NCI-H1105 (cell line): ENCODE measurements at places on chromosomes 16 and 17.
A peak's percentile ranks its signal among the peaks of the same experiment; 100 is the strongest.

- no peak for DNase-seq
These were observed 1.5 kb downstream of the RRAD start for GRCh38 chr16:66923866-66924265.

DNA sequence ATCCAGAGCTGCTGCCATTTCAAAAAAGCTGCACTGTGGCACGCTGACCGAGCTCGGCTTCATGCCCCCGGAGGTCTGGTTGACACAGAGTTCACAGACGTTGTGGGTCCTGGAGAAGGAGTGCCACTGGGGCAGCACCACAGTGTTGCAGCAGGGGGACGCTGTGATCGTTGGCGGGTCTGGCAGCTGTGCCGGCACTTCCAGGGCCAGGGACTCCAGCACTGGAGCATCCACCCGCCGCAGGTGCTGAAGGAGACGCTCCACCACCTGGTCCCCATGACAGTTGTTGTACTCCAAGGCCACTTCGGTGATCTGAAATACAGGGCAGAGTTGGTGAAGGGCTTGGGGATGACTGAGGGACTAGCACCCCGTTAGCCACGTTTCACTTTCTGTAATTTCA lies 23.5 kb downstream of the SNN start:
- no peak for DNase-seq

- DNase-seq: no peak
These were observed 46.4 kb downstream of the ZNF207 start for GRCh38 chr17:32396343-32396742.

DNA sequence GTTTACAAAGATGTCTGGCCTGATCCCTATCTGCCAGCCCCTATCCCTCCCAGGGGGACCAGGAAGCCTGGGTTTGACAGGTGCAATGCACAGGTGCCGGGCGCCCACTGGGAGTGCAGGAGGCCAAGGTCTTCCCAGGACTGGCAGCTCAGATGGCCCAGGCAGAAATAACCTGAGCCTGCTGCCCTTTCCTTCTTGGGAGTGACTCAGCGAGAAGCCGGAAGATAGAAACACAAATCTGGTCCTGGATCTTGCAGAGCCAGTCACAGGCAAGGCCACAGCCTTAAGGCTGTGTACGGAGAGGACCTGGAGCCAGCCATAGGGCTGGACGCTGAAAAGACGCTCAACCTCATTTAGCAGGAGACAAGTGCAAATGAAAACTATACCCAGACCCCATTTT lies 27.7 kb downstream of the GPR142 start:
- no peak for DNase-seq

DNA sequence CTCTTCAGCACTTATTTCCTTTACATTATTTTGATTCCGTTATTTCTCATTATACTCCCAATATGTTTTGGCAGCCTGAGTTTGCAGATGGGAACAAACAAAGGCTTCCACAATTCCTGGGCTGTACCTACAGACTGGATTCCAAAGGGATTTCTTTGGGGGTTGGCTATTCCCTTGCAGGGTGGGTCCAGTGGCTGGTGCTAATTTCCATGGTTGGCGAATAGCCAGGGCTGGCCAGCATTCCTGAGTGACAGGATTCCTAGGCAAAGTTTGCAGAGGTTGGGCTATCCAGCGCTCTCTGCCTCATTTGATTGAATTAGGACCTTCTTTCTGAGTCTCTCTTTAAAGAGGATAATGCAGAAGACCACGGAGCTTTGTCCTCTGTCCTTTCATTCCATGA lies 207.4 kb downstream of the MAF start:
- no peak for DNase-seq

DNA sequence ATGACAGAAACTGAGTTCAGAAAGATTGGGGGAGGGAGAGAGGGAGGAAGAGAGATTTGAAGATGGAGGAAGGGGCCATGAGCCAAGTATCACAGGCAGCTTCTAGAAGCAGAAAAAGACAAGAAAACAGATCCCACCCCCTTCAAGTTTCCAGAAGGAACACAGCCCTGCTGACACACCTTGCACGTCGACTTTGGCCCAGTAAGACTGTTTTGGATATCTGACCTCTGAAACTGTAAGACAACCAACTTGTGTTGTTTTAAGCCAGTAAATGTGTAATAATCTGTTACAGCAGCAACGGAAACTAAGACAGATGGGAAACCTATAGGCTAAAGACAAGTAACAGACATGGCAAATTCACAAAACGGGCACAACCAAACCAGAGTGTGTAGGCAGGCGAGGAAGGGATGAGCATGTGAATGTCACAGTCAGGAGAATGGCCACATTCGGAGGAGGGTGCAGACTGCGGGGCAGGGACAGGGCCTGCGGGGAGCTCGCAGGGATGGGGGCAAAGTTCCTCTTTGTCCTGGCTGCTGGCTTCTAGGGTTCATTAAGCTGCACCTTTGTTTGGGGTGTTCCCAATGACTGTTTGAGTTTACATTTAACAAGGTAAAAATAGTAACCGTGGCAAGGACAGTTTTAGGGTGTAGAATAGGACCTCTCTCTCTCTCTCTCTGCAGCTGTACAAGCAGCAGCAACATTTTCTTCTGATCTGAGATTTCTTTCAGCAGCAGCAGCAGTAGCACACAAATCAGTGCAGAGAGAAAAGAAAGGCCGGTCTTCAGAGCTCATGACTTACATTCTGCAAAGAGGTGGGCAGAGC lies 18.3 kb upstream of the ATP2C2 start:
- no peak for DNase-seq

- DNase-seq: no peak
These were observed 26.4 kb upstream of the CLEC18A start for GRCh38 chr16:69924777-69925191.

GRCh38 chr16:61149709-61150108 lies 886.5 kb downstream of the CDH8 start:
- DNase-seq: no peak

DNA sequence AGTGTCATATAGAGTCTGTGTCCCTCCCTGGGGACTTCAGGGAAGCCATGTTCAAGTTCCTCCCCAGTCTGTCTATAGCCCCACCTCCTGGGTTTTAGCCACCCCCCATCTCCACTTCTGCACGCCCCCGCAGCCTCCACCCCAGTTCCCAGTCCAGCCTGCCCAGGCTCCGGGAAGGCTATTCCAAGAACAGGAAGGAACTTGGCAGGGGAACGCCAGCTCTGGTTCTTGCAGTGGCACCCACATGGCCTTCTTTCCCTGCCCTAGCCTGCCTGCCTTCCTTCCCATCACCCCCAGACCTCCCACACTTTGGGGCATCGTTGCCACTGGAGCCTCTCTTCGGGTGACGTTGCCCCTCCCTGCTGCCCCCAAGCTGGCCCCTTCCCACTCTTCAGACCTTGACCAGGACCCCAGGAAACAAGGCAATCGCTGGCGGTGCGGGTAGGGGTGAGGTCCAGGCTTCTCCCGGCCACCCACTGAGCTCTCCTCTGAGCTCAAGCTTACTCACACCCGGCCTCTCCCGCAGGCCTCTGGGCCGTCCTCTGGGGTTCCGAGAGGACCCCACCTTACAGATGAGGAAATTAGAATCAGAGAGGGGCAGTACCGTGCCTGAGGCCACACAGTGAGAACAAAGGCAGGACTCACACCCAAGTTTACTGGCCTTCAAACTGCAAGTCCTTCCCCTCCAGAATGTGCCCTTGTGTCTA lies 9.2 kb upstream of the CES4A start:
- DNase-seq: no peak

DNA sequence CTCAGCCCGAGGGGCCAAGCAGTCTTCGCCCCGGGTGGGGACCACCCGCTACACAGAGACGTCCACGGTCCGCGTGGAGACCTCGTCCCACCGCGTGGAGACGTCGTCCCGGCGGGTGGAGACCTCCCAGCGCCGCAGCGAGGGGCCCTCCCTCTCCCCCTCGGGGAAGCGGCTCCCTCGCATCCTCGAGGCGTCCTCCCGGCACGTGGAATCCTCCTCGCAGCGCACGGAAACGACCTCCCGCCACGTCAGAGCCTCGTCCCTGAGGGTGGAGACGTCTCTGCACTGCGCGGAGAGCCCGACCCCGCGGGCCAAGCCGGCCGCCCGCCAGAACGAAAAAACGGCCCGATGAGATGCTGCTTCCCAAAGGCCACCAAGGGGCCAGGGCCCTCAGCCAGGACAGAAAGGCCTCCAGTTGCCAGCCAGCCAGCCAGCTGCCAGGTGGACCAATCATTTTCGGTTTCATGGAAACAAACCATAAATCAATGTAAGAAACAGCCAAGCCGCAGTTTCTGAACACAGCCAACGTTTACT lies 424 bp downstream of the C17orf100 start:
- no peak for DNase-seq

GRCh38 chr17:62687997-62688396 lies 60.5 kb downstream of the MRC2 start:
- DNase-seq: no peak

DNA sequence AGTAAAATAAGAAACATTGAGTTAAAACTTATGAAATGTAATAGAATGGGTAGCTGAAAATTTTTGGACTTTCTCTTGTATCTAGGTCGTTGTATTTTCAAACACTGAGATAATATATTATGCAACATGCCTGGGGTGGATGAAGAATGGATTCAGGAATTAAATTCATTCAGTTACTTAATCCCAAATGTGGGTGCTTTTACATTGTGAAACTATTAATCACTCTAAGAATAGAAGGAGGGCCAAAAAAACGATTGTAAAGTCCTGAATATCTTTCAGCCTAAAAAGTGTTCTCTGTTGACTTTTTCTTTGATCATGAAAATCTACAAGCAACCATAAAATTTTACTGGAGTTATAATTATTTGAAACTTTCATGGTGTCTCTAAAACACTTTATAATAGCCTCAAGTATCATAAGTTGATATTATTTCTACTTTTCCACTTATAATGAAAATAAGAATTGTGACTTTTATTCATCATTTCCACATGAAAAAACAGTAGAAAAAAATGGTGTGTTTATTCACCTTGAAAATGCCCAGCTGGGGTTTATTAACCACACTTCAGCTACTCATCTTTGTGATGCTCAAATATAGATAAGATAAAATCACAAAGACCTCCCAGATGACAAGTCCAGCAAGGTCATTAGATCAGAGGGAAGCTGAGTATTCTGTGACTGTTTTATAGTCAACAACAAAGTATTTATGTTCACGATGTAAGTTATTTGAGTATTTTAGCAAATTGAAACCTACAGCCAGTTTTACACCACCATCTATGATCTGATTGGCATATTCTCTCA lies 619.9 kb upstream of the SOX9 start:
- no peak for DNase-seq

- DNase-seq: peak; percentile 66
These were observed 7.0 kb downstream of the TMIGD1 start for GRCh38 chr17:30326809-30327208.

- no peak for DNase-seq
These were observed 22.9 kb upstream of the RPL13 start for GRCh38 chr16:89537549-89537925.
